ENCODE measurements at places on chromosomes 16 and 17.

- no peak for DNase-seq
Observed at GRCh38 chr17:510226-510917, 157.8 kb upstream of the RPH3AL start.

- DNase-seq, result no peak
Observed at GRCh38 chr17:33113276-33113990, 121.8 kb downstream of the SPACA3 start.

GRCh38 chr17:17567631-17568030, 23.9 kb downstream of the PEMT start:
- DNase-seq, result no peak

GRCh38 chr17:80097127-80097621, 4.2 kb upstream of the GAA start:
- no peak for DNase-seq

- DNase-seq, result no peak
Observed at GRCh38 chr17:12431188-12431587, 234.5 kb upstream of the MYOCD start.

- DNase-seq, result no peak
Observed at GRCh38 chr16:10171221-10171620, 11.0 kb downstream of the GRIN2A start.

DNA sequence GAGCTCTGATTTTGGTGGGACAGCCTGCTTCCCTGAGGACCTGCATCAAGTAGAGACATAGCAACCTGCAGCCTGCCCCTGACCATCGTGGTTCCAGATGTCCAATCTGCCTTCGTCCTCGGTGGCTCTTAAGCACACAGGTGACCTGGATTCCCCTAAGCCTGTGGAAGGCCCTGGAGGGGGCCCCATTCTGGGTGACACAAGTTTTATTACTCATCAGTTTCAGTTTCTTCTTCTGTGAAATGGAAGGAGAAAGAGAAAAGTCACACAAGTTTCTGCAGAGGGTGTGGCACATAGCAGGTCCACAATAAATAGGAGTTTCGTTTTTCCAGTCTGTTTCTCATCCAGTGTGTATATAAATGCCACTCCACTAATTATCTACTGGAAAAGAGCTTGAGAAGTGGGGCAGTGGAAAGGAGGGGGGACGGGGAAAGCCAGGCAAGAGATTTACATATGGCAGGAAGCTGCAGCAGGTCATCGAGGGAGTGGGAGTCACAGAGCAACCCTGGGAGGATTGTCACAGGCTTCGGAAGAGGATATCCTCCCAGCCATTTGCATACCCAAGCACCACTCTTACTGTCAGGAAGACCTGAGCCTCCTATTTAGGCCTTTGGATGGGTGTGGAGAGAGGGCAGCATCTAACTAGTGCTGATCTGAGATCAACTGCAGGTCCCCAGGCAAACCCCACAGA, 10.0 kb upstream of the NOS2 start:
- DNase-seq, result no peak

DNA sequence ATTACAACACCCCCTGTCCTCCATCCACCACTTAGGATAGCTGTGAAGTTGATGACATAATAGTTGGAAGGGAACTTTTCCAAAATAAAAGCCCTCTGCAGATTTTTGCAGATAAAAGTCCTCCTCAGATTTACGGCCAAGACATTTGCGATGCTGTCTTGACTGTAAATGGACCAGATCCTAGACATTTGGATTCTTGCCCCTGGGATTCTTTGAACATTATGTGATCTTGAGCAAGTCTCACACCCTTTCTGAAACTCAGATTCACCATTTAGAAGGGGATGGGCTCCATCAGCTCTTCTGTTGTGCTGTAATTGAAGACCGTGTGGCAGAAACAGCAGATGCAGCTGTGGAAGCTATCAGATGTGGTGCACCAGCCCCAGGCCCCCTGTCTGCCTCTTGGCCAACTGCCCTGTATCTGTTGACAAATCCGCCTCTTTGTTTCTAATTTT, 153.9 kb upstream of the CACNG3 start:
- DNase-seq, result no peak

DNA sequence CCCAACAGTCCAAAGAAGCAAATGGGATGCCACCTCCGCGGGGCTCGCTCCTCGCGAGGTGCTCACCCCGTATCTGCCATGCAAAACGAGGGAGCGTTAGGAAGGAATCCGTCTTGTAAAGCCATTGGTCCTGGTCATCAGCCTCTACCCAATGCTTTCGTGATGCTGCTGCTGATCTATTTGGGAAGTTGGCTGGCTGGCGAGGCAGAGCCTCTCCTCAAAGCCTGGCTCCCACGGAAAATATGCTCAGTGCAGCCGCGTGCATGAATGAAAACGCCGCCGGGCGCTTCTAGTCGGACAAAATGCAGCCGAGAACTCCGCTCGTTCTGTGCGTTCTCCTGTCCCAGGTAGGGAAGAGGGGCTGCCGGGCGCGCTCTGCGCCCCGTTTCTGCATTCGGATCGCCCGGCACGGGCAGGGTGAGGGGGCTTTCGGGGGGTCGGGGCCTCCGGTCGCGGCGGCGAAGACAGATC, at the start of gene CDH13:
TSS of gene CDH13 (plus strand) at position 179 of the 471 bp plus-strand sequence.
- DNase-seq, result no peak

GRCh38 chr17:42853004-42853403, 2.0 kb downstream of the AOC3 start:
- no peak for DNase-seq

DNA sequence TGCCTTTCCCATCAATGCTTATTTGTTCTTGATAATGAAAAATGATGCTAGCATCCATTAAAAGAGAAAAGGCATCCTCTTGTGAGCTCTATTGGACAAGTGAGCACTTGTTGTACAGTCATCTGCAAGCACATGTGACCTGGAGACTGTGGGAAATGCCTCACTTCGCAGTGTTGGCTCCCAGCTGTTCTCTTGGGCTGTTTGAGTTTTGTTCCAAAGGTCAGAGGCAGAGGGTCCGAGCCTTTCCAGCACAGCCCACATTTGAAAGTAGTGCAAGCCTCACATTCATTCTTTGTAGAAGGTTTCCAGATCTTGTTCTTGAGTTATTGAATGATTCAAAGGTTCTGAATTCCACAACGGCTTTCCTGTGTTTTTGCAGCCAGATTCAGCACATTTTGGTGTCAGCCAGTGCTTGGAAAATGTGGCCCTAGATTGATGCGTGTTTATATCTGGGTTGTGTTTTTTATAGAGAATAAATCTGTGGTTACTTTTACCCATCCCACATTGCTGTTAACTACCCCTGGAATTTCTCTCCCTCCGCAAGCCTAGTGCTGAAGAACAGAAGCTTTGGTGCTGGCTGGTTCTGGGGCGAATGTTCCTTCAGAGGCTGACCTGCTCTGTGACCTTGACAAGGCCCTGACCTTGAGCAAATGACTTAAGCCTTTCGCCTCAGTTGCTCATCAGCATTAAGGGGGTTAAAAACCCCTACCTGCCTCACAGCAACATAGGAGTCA, 49.8 kb downstream of the CDH1 start:
- DNase-seq, result no peak

DNA sequence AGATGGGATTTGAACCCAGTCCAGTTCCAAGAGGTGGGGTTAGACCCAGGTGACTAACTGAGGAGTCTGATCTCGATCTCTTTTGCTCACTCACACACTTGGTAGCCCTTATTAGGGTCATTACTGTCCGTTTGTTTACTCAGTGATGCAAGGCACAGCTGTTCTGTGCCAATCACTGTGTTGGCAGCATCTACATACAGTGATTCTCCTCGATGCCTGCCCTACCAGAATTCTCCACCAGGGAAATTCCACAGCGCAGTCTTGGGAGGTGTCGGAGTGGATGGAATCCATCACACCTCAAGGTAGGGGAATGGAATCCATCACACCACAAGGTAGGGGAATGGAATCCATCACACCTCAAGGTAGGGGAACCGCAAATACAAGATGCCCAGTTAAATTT, 279.6 kb downstream of the MAF start:
- DNase-seq, result no peak
